ENCODE measurements at places on chromosomes 1 and 21.
A peak's percentile ranks its signal among the peaks of the same experiment; 100 is the strongest.

- no peak for DNase-seq
Measured at GRCh38 chr1:170864876-170865538, 70.3 kb upstream of the MROH9 start.

GRCh38 chr21:46027851-46028493 is 46.4 kb downstream of the COL6A1 start:
- DNase-seq: no peak

- DNase-seq: no peak
Measured at GRCh38 chr1:93723733-93724270, 42.2 kb upstream of the BCAR3 start.

DNA sequence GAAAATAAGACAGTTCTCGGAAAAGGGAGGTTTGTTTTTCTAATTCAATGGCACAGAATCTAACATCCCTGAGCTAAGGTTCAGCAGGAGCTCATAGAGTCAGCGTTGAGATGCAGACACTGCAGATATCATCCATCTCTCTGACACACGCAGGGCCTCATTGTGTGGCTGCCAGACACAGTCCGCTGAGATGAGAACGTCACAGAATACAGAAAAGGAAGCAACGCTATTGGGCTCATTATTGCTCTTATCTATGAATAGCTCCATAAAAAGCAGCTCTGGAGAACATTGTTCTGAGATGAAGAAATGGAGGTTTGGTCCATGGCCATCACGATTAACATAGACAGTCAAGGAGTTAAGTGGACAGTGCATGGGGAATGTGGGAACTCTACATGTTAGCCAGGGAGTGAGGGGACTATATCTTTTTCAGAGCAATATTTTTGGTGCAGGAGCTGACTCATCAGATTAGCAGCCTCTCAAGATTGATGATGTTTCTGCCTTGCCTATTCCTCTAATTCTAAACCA is 771.6 kb upstream of the CXADR start:
- no peak for DNase-seq

- DNase-seq: no peak
Measured at GRCh38 chr1:5891736-5892135, 100.5 kb downstream of the NPHP4 start.

DNA sequence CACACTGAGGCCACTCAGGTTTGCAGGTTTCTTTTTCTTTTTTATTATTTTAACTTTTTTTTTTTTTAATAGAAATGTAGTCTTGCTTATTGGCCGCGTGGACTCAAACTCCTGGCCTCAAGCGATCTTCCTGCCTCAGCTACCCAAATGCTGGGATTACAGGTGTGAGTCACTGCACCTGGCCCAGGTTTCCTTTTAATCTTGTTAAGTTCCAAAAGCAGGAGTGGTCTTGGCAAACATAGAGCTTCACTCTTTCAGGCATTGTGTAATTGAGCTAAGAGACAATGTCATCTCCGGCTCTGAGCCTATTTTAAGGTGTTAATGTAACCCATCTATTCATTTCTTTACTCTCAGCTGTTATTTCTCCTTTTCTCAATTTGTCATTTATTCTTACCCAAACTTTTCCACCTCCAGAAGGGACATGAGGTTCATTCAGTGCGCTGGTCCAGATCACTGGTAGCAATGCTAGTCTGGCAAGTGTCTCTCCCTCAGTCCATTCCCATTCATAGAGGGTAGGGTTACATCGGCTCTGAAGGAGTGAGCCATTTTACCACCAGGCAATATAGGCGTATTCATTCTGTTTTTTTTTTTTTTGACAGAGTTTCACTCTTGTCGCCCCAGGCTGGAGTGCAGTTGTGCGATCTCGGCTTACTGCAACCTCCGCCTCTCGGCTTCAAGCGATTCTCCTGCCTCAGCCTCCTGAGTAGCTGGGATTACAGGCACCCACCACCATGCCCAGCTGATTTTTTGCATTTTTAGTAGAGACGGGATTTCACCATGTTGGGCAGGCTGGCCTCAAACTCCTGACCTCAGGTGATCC is 11.3 kb upstream of the MFSD2A start:
- no peak for DNase-seq

- peak; percentile 11 for DNase-seq
Measured at GRCh38 chr1:33137800-33138199, 44.0 kb downstream of the TRIM62 start.

Measured in effector CD4-positive, alpha-beta T cell (primary cell).